Occipital lobe (tissue), 3 donors: ENCODE measurements at places on chromosomes 3 and 15. TPM values are rescaled to one million over a fixed set of nuclear protein-coding genes. Genes with fewer than 3 reads are reported as not detected.

- DNase-seq, result no peak
Observed at GRCh38 chr15:77329202-77329601, 90.7 kb downstream of the PEAK1 start.

Gene WNT5A
- total RNA-seq, result 6.6 TPM

GRCh38 chr15:86906376-86906775 is 826.7 kb downstream of the AGBL1 start:
- no peak for DNase-seq

- no peak for DNase-seq
Observed at GRCh38 chr3:121330634-121331033, 215.2 kb downstream of the POLQ start.

Gene SLC24A5
- not detected for total RNA-seq

DNA sequence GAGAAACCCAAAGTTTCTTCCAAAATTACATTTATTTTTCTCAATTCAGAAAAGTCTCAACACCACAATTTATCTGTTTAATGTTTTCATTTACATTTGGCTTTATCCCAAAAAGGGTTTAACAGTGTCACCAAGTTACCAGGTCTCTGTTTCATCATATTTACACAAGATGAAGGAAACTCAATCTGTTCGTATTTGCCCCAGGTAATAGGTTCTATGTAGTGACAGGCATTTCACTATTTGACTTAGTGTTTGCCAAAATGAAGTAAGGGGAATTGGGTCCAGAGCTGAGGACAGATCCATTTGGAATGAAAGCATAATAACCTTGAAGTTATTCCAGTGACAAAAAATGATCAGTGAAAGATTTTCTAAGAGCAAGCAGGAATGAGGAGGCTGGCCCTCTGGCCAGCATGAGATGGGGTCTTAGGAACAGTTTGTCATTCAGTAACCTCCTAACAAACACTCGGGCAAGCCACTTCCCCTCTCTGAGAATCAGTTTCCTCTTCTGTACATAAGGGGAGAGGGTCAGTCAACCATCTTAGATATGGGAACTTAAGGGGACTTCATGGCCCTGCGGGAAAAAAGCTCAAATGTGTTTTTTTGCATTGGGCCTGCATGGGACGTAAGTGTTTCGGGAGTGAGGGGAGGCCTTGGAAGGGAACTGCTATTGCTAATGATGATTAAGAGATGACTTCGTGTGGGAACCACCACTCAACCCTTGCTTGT is 31.8 kb downstream of the UMPS start:
- DNase-seq, result no peak
